Panc1 (cell line): ENCODE measurements at places on chromosomes 16 and 17.

DNA sequence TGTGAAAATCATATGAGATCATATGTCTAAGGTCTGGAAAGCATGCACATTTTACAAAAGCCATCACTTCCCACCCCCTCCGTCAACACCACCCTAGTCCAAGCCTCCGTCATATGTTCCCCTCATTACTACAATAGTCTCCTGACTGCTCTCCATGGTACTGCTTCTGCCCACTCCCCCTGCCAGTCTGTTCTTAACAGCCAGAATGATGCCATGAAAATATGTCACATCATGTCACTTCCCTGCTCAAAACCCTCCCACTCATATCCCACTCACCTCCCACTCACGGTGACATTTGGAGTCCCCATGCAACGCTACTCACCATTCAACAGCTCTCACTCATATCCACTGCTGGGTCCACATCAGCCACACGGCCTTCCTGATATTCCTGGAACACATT lies 432.3 kb downstream of the XYLT1 start:
- no peak for DNase-seq

GRCh38 chr16:85683363-85683762 lies 5.4 kb downstream of the GINS2 start:
- no peak for DNase-seq

- no peak for DNase-seq
These were observed 2270.8 kb downstream of the TP53TG3F start for GRCh38 chr16:35730251-35730650.

DNA sequence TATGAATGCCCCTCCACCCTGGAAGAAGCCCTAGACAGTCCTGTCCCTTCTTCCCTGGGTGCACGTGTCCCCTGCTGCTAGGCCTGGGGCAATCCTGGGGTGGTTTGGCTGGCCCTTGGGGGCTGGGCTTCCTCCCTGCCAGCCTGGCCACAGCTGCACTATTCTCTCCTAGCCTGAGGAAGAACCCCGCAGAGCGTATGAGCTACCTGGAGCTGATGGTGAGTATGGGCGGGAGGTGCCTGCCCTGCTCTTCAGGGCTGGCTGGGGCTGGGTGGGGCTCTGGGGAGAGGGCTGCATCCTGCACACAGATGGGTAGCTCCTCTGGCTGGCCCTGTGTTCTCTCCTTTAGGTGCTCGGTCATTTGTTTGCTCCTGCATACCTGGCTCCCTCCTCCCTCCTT lies 28.8 kb downstream of the MAP2K3 start:
- DNase-seq: no peak

DNA sequence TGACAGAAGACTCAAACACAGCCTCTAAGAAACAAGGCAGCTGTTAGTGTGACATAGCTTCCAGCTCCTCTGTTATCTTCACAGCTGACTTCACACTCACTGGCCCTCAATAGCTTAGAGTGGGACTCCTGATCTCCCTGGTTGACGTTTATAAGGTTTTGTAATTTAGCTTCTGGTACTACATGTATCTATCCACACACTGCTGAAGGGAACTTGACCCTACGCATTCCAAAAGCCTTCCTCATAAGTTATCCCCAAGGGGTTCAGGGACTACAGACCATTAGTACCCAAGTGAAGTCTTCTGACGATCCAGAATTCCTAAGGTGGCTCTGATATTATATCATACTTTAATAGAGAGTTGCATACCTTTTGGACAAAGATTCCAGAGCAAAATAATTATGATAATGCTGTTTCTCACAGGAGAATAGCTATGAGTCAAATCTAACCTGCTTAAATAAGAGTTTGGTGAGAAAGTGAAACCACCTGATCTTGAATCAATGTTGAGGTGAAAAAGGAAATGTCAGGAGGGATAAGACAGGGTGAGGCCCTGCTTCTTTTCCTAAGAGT lies 14.5 kb downstream of the ACACA start:
- DNase-seq: no peak

DNA sequence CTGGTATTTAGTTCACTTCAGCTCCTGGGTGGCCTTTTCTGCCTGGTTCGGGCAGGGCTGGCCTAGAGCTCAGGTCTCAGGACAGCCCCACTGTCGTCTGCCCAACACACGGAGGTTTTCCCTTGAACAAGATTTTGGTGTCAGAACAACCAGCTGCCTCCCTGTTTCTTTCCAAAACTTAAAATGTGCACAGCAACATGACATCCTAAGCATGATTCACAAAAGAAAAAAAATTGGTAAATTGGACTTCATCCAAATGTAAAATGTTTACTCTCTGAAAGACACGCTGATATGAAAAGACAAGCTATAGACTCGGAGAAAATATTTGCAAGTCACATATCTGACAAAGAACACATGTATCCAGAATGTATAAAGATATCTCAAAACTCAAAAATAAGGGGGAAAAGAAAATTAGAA lies 197.8 kb upstream of the CHMP6 start:
- DNase-seq: no peak

- DNase-seq: no peak
These were observed 3.8 kb downstream of the PRR29 start for GRCh38 chr17:64001763-64002529.

- no peak for DNase-seq
These were observed 82.7 kb downstream of the MAP2K6 start for GRCh38 chr17:69497161-69497560.

GRCh38 chr17:29682054-29682453 lies 59.3 kb upstream of the CORO6 start:
- no peak for DNase-seq

GRCh38 chr16:35559911-35560636 lies 2100.7 kb downstream of the TP53TG3F start:
- no peak for DNase-seq

DNA sequence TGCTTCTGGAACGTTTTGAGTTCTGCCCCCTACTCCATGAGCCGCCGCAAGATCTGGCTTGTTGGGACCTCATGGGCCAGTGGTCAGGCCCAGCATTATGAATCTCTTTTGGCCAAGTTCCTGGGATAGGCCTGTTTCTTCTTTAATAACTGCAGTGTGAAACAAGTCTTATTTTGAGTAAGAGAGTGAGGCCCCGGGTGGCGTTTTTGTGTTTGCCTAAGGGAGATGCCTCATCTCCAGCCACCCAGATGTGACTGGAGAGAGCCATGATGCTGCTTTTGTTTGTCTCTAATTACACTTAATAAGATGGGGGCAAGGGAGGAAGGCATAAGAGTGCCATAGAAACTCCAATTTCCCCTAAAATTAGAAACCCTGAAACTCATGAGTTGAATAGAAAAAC lies 39.8 kb downstream of the KSR1 start:
- DNase-seq: no peak

DNA sequence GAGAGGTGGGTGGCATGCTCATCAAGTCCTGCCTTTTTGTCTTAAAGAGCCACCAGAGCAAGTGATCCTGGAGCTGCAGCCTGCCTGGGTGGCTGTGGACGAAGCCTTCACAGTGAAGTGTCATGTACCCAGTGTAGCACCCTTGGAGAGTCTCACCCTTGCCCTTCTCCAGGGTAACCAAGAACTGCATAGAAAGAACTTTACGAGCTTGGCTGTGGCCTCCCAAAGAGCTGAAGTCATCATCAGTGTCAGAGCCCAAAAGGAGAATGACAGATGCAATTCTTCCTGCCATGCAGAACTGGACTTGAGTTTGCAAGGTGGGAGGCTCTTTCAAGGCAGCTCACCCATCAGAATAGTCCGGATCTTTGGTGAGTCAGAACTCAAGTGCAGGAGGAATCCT lies 14.2 kb downstream of the CSH2 start:
- no peak for DNase-seq

GRCh38 chr17:5600041-5600440 lies 15.7 kb upstream of the NLRP1 start:
- DNase-seq: no peak

- no peak for DNase-seq
These were observed 127.2 kb upstream of the RCVRN start for GRCh38 chr17:10032118-10032852.
